ENCODE measurements at places on chromosomes 2 and 18.

- DNase-seq = no peak
These were observed 19.8 kb downstream of the ORC2 start for GRCh38 chr2:200943527-200944105.

DNA sequence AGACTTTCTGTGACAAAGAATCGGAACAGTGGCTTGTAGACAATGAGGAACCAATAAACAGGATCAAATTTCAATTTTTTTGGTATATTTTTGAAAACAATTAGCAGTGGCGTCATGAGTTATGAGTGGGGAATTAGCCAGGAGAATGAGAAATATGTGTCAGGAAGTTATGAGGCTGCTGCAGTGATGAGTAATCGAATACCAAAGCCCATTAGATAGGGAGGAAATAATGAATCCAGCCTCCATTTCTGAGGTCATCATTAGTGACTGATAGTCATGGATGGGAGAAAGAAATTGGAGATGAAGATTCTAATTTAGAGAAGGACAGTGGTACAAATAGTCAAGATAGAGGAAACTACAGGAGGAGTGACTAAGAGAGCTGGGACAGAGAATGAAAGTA lies 673.1 kb upstream of the VRK2 start:
- no peak for DNase-seq

DNA sequence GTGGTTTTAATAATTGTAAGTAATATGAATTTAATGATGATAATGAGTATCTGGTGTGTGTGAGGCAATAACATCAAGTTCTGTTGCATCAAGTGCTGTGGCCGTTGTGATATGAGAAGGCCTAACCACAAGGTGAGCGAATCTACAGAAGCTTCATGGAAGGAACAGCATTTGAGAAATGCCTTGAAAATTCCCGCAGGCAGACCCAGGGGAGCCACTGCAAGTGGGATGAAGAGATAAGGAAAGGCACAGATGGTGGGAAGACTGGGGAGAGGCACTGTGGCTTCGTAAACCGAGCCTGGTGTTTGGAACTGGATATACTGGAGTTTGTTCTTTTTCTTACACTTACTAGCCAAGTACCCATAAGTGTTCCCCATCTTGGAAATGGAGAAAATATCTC lies 357.5 kb downstream of the PTPRM start:
- no peak for DNase-seq

GRCh38 chr2:150327564-150328489 lies 159.6 kb downstream of the RND3 start:
- DNase-seq = no peak

DNA sequence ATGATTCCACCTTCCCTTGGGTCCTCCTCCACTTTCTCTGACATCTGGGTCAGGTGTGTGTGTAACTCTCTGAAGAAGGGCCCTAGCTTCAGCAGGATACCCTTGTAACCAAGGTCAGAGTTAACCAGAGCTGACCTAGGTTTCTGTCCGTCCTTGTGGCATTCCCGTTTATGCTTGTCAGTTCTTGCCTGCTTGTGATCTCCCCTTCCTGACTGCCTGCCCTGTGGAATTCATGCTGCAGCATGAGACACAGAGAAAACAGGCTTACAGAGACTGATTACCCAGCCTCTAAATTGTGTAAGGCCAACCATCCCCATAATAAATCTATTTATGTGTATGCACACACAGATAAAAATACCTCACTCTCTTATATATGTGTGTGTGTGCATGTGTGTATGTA lies 22.8 kb downstream of the NXPH2 start:
- no peak for DNase-seq

GRCh38 chr2:189559579-189560272 lies 20.9 kb downstream of the SLC40A1 start:
- DNase-seq = no peak

- no peak for DNase-seq
These were observed 161.4 kb downstream of the ALK start for GRCh38 chr2:29760008-29760407.

GRCh38 chr2:174059884-174060244 lies 94.7 kb upstream of the SP3 start:
- DNase-seq = no peak
